ENCODE measurements at places on chromosomes 11 and 22.
A peak's percentile ranks its signal among the peaks of the same experiment; 100 is the strongest.

GRCh38 chr22:45631841-45632238, 39.8 kb upstream of the ATXN10 start:
- no peaks in the 10 kb centered on the region for H3K4me1 ChIP-seq
- no peak overlapping the region for H3K27ac ChIP-seq
- DNase-seq, result no peak

DNA sequence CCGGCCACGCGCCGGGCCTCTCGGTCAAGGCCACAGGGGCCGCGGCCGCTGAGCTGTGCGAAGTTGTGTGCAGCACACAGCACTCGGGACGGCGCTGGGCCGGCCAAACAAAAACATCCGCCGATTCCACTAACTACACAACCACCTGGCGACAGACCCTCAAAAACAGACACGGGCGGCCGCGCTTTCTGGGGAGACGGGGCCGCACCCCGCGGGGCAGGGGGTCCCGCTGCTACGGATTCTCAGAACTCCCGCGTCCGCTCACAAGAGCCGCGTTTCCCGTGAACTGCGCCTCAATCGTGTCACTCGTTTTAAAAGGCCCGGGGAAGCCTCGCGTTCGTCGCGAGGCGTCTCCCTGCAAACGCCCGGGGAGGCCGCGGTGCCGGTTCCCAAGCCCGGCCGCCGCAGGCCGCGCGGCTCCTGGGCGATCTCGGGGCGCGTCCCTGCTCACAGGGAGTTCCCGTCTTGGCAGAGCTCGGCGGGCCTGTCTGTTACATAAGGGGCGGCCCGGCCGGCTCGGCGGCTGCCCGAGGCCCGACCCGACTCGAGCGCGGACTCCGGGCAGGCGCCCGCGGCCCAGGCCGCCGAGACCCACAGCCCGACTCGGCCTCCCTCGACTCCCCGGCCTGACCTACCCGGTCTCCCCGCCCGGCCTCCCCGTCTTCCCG, 936 bp downstream of the BRD1 start:
- H3K4me3 ChIP-seq, result peak overlapping the region; percentile 93
- peaks cover 36% of the 10 kb centered on the region for H3K4me1 ChIP-seq
- DNase-seq, result peak; percentile 50
- no peaks in the 10 kb centered on the region for H3K27me3 ChIP-seq

DNA sequence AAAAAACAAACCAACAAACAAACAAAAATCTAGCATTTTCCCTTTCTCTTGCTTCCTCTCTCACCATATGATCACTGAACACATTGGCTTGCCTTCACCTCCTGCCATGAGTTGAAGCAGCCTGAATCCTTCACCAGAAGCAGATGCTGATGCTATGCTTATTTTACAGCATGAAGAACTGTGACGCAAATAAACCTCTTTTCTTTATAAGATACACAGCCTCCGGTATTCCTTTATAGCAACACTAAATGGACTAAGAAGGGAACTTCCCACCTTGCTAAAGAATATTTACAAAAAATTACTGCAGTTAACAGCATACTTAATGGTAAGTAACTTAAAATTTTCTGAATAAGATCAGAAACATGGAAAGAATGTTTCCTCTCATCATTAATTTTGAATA, 27.7 kb upstream of the TEAD1 start:
- peaks cover 9% of the 10 kb centered on the region for H3K4me1 ChIP-seq
- DNase-seq, result no peak
- H3K36me3 ChIP-seq, result no peaks in the 10 kb centered on the region

DNA sequence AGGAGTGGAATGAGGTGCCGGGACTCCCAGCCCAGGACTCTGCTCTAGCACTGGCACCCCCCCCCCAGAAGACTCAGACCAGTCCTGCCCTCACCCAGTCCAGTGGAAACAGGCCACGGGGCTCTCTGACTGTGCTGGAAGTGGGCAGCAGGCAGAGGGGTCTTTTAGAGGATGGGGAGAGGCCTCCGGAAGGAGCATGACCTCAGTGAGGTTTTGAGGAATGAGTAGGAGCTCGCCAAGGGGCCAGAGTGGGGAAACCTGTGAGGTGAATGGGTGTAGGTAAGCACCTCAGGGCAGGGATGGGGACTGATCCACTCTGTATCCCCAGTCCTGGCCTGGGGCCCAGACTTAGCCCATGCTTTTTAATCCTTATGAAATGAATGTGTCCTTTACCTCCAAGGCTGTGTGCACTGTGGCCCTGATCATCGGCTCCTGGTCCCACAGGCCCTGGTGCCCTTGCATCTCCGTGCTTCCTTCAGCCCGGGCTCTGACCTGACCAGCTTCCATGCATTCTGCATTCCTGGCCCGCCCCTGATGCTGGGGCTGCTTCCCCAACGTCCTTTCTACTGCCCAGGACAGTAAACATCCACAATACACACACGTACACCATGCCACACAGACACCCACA, 24.4 kb upstream of the RFPL3 start:
- H3K4me1 ChIP-seq, result no peaks in the 10 kb centered on the region
- no peak overlapping the region for H3K27ac ChIP-seq
- no peak for DNase-seq
- no peak overlapping the region for H3K4me3 ChIP-seq
- no peaks in the 10 kb centered on the region for H3K36me3 ChIP-seq
